NCI-H1436 treated with DMSO at 0.1 percent for 48 hours (cell line): ENCODE measurements at places on chromosomes 2 and 18.
A peak's percentile ranks its signal among the peaks of the same experiment; 100 is the strongest.

DNA sequence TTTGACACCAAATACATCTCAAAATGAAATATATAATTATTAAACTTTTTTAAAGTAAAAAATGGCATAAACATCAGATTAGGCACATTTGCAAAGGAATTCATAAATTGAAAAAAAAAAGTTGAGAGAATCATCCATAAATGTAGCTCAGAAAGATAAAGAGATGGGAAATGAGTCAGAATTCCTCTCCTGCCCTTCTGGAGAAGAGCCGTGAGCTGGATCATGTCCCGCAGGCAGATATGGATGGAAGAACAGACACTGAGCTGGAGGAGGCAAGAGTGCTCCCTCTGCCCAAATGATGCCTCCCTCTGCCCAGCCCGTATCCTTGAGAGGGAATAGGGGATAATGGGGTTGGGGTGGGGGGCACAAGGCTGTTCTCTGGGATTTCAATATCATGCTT lies 190.9 kb downstream of the TFCP2L1 start:
- no peak for DNase-seq

GRCh38 chr2:199258291-199258690 lies 199.4 kb downstream of the SATB2 start:
- no peak for DNase-seq

- no peak for DNase-seq
Measured at GRCh38 chr18:47815486-47816270, 114.8 kb downstream of the SMAD2 start.

- DNase-seq, result no peak
Measured at GRCh38 chr2:111957872-111958354, 59.5 kb downstream of the MERTK start.

DNA sequence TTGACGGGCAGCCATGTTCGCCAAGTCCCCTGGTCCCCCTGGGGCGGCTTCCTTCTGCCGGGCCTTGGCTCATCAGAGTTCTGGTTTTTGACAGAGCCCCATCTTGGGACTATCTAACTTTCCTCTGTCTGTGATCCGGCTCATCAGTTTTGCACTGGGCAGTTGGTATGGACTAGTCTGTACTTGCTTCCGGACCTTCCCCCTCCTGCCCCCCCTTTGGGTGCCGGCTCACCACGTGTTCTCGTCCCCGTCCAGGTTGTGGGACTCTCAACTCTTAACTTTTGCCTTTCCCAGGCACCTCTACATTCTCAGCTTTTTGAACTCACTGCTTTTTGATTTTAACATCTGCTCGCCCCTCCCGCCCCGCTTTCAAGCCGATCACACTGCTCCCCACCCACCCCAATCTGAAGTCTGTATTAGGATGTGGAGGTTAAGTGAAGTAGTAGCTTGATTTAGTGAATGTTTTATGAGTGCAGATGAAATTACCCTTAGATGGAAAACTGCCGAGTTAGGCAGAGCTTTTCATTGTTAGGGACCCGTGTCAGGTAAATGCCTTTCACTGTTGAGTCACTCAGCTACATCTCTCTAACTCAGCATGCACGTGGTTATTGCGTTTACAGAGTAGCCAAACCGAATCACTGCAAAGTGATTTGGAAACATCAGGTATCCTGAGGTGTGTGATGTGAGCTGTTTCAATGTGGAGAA lies 874 bp downstream of the WDR43 start:
- no peak for DNase-seq

GRCh38 chr2:98809878-98810587 lies 79.1 kb upstream of the MGAT4A start:
- no peak for DNase-seq

- DNase-seq, result peak; percentile 95
Measured at GRCh38 chr2:149885468-149885867, 297.9 kb upstream of the MMADHC start.

GRCh38 chr2:174575124-174575776 lies 22.4 kb downstream of the WIPF1 start:
- DNase-seq, result no peak

DNA sequence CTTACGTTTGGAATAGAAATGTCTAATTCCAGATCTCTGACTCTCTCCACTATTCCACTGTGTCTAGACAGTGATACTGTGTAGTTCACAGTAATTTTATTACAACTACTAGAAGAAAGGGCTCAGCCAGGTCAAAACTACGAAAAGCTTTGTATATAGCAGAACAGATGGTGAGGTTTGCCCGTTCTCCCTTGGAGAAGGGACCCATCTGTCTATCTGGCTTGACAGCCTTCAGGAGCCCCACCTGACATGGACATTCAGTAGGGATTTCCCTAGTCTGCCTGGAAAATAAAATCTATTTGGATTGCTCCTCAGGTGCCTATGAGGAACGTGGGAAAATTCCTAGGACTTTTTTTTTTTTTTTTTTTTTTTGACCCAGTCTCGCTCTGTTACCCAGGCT lies 435.4 kb downstream of the NRXN1 start:
- DNase-seq, result no peak

- DNase-seq, result no peak
Measured at GRCh38 chr2:208025814-208026184, 472 bp upstream of the PLEKHM3 start.

DNA sequence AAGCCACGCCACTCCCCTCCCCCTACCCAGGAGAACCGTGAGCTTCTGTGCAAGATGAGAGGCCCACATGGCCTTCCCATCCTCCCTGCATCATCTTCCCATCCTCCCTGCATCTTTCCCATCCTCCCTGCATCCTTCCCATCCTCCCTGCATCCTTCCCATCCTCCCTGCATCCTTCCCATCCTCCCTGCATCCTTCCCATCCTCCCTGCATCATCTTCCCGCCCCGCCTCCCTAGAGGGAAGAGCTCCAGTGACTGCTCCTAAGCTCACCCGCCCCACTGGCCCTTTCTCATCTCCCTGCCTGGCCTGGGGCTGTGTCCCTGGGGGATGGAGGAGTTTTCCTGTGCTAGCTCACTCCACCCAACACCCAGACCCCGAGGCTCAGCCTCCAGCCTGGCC lies 93.3 kb upstream of the ASAP2 start:
- DNase-seq, result no peak

- DNase-seq, result no peak
Measured at GRCh38 chr2:85353876-85354285, 447 bp downstream of the RETSAT start.

DNA sequence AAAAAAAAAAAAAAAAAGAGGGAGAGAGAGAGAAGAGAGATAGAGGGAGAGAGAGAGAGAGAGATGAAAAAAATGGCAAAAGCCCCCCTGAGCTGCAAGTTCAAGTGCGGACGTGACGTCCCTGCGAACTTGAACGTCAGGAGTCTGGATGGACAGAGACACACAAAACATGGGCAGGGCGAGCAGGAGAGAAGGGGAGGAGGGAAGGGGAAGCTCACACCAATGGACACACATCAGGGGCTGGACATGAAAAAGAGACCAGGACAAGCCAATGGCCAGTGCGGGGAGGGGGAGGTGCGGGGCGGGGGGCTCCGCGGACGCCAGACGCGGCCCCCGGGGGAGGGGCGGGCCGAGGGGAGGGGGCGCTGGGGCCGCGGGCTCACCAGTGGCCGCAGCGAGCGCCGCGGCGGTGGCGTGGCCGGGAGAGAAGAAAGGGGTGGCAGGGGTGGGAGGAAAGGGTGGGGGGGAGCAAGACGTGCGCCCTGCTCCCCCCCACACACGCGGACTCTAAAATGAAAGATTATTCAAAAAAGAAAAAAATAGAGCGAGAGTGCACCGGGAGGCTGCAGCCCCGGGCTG lies at the start of gene BCL11A:
BCL11A (minus strand) TSS at position 160 of the 579 bp plus-strand sequence. CDS start 384 bp downstream, outside the sequence.
- no peak for DNase-seq

DNA sequence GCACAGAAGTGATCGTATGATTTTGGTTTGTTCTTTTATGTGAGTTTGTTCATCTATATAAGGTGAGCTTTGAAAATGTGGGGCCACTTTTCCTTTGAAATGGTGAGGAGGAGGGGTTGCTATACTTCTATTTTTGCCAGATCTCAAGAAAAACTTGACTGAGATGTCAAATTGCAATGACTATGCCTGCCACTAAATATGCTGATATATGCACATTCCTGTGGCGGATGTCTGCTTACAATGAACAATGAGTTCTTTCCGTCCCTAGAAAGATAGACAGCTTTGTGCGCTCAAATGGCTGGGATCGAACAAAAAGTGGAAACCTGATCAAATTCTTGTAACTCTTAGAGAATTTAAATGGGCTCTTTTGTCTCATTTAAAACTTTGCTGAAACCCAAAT lies 28.7 kb downstream of the MYT1L start:
- no peak for DNase-seq

- DNase-seq, result no peak
Measured at GRCh38 chr2:88254437-88255091, 84.4 kb downstream of the THNSL2 start.

- DNase-seq, result no peak
Measured at GRCh38 chr18:63244607-63245006, 75.0 kb downstream of the BCL2 start.

DNA sequence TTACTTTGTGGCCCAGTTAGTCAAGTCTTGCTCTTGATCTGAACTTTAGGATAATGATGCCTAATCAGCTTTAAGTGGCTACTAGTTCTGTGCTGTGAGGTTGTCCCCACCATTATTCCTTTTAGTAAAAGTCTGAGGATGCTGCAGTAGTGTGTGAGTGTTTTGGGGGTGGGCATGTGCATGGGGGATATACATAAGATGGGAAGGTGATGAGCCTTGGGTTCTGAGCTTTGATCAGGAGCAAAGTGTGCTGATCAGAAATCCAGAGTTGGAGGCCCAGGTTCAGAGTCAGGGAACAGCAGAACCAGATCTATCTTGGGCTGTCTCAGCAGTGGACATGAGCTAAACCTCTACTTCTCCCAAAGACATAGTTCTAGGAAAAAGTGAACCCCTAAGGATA lies 66.8 kb downstream of the POLE4 start:
- no peak for DNase-seq

GRCh38 chr18:69680123-69680522 lies 267.6 kb downstream of the CD226 start:
- DNase-seq, result no peak

DNA sequence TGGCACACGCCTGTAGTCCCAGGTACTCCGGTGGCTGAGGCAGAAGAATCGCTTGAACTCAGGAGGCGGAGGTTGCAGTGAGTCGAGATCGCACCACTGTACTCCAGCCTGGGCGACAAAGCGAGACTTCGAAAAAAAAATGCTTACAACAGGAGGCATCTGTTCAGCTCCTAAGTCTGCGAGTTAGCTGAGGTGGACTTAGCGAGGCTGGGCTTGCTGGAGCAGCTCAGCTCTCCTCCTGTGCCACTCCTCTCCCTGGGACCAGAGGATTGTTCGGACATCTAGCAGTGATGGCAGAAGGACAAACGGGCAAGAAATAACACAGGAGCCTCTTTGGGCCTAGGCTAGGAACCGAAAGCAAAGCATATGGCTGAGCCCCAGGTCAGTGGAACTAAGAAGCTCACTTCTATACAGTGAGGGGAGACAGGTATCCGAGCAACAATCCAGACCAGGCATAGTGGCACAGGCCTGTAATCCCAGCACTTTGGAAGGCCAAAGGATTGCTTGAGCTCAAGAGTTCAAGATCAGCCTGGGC lies 260.1 kb downstream of the GLI2 start:
- no peak for DNase-seq

- DNase-seq, result no peak
Measured at GRCh38 chr2:239598011-239598731, 197.4 kb upstream of the HDAC4 start.

GRCh38 chr2:3451169-3451568 lies 68.2 kb downstream of the ADI1 start:
- DNase-seq, result no peak

- DNase-seq, result no peak
Measured at GRCh38 chr2:16664052-16664731, 1.4 kb downstream of the CYRIA start.

- DNase-seq, result no peak
Measured at GRCh38 chr18:61666876-61667590, 225.8 kb downstream of the RNF152 start.

GRCh38 chr2:150136401-150136800 lies 351.1 kb downstream of the RND3 start:
- no peak for DNase-seq

DNA sequence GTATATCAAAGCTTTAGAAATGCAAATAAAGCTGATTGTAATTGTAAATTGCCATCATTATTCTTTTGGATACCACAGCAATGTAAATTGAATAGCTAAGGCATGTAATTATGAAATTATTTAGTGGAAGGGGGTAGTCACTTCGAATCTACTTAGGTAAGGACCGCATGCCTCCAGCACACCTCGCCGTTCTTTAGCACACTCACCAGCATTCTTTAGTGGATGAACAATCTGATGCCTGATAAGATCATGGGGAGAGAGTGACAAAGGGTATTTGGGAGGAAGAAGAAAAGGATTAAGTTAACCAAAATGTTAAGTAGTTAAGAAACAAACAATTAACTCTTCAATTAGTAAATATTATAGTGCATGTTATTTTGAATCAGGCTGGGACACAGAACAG lies 46.4 kb upstream of the DSC1 start:
- no peak for DNase-seq

- no peak for DNase-seq
Measured at GRCh38 chr2:37415128-37415820, 70.8 kb downstream of the QPCT start.

DNA sequence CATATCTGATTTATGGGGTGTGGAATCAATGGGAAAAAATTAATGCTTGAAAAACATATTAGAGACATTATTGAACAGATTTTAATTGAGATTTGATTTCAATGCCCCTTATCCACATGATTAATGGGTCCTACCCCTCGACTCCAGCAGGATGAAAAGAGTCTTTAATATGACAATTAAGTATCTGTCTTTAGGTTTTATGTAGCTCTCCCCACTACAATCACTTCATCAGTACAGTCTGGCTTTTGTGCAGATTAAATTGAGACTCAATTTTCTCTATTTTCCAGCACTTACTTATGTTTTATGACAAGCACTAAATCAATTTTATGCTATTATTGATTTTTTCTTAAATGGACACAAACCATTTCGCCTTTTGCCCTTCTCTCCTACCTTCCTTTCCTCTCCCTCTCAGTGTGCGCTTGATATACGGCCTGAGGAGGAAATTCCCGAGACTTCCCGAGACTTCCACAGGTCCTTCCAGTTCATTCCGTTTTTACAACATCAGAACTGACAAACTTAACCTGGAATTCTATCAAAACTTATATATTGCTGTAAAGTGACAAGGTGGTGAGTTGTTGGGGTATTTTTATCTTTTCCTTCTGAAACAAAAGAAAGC lies 555.1 kb upstream of the SALL3 start:
- DNase-seq, result no peak

- no peak for DNase-seq
Measured at GRCh38 chr18:40976050-40976449, 979.0 kb upstream of the PIK3C3 start.
